ENCODE measurements at places on chromosomes 5 and 9.
A peak's percentile ranks its signal among the peaks of the same experiment; 100 is the strongest.

- no peak for DNase-seq
Observed at GRCh38 chr5:156134216-156134615, 192.7 kb upstream of the SGCD start.

- DNase-seq: no peak
Observed at GRCh38 chr5:3139499-3139931, 388.0 kb upstream of the IRX2 start.

GRCh38 chr5:141910271-141910673, 13.4 kb upstream of the DELE1 start:
- no peak for DNase-seq

GRCh38 chr9:3467593-3468219, 58.1 kb downstream of the RFX3 start:
- peak; percentile 61 for DNase-seq

- DNase-seq: peak; percentile 84
Observed at GRCh38 chr5:123486951-123487655, 24.9 kb upstream of the CSNK1G3 start.

DNA sequence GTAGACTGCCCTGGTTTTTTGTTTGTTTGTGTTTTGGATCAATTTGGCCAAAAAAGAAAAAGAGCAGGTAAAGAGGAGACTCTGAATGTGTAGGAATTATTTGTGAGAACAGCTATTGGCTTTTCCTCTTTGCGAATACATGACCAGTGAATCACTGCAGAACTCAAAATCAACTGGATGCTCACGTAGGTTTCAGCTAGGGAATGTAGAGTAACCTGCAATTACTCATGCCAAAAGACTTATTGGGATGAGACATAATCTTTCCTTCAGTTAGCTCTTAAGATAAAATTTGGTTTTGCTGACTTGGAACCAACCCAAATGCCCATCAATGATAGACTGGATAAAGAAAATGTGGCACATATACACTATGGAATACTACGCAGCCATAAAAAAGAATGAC, 348.0 kb downstream of the NPR3 start:
- DNase-seq: no peak

DNA sequence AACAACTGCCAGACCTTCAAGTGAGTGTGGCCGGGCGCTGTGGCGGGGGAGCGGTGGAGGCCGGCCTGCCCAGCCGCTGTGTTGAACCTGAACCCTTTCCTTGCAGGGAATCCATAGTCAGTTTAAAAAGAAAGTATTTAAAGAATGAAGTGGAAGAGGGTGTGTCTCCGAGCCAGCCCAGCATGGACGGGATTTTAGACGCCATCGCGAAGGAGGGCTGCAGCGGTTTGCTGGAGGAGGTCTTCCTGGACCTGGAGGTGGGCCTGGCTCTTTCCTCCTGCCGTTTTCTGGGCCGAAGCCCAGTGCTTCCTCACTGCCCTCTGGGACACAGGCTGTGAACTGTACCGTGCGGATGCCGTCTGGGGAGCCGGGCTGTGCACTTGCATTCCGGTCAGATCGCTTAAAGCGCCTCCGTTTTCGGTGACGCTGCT, 19.1 kb downstream of the EXOC3 start:
- DNase-seq: no peak

DNA sequence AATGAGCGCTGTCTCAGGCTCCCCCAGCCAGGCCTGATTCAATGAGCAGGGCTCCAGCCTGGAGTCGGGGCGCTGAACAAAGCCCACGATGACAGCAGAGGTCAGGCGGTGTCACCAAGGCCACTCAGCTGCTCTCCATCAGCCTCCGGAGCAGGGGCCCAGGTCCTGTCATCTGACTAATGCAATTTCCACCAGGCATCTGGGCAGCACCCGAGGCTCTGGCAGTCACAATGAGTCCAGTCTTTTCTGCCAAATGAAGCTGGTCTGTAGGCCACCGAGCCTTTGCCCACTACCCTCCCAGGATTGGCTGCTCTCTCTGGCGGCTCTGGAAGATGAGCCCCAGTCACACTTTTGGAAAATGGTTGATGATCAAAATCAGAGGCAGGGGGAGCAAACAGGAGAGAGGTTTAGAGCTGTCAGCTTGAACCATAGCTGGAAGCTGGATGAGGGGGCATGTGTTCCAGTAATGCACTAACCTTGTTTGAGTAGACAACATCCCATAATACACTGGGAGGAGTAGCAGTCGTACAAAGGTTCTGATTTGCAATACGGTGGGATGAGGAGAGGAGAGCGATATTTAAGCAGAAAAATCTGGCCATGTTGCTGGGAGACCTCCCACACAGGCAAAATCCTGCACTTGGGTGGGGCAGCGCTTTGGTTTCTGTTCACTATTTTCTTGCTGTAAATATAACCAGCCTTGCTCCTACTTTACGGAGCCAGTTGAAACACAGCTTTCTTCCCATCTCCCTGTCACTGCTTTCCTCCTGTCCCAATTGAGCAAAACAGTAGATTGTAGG, 306.4 kb upstream of the PANK3 start:
- DNase-seq: no peak

- DNase-seq: no peak
Observed at GRCh38 chr5:92002721-92003274, 619.7 kb upstream of the ARRDC3 start.

- no peak for DNase-seq
Observed at GRCh38 chr9:79817438-79818004, 245.8 kb downstream of the TLE4 start.

- peak; percentile 49 for DNase-seq
Observed at GRCh38 chr9:127828262-127829031, 25.8 kb downstream of the FPGS start.

- no peak for DNase-seq
Observed at GRCh38 chr9:100167915-100168654, 69.0 kb downstream of the INVS start.

- DNase-seq: no peak
Observed at GRCh38 chr9:135519179-135519971, 1.9 kb upstream of the LCN1 start.

GRCh38 chr5:17151686-17152085, 65.7 kb upstream of the BASP1 start:
- DNase-seq: no peak

- DNase-seq: no peak
Observed at GRCh38 chr5:131217791-131218190, 46.1 kb upstream of the CDC42SE2 start.

GRCh38 chr5:114362977-114363761, 1.3 kb downstream of the KCNN2 start:
- DNase-seq: no peak

- DNase-seq: no peak
Observed at GRCh38 chr5:34556509-34556782, 99.7 kb upstream of the RAI14 start.

DNA sequence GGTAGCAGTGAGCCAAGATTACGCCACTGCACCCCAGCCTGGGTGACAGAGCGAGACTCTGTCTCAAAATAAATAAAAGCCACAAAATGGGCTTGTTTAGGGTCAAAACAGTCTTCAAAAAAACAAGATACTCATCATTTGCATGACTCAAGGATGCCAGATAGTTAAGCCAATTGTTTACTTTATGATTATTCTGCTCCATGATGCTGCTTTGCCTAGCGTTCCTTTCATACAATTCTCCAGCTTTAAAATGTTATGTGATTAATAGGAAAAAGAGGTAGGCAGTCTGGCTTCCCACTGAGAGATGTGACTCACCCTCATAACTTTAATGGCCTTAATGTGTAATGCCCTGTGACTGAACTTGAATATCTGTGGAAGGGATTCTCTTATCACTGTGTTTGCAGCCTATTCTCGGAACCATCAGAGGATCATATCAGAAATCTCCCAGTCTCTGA, 364.6 kb upstream of the TRPC7 start:
- DNase-seq: no peak

- DNase-seq: peak; percentile 84
Observed at GRCh38 chr5:37837414-37838032, 2.3 kb downstream of the GDNF start.

- no peak for DNase-seq
Observed at GRCh38 chr9:135240222-135240621, 152.8 kb downstream of the OLFM1 start.

DNA sequence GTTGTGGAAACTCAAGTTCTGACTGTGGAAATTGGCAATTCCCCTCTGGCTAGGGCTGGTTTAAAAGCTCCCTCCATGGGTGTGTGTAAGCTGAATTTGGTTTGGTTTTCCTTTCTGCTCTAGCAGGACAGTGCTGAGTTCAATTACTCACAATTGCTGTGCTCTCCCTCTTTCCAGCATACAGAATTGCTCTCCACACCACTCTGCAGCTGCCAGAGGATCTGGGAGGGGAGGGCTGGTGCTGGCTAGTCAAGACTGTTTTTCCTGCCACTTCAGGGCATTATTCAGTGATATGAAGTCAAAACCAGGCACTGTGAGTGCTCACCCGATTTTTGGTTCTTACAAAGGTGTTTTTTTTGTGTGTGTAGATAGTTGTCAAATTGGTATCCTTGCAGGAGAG, 336.9 kb upstream of the SLC24A2 start:
- DNase-seq: no peak

DNA sequence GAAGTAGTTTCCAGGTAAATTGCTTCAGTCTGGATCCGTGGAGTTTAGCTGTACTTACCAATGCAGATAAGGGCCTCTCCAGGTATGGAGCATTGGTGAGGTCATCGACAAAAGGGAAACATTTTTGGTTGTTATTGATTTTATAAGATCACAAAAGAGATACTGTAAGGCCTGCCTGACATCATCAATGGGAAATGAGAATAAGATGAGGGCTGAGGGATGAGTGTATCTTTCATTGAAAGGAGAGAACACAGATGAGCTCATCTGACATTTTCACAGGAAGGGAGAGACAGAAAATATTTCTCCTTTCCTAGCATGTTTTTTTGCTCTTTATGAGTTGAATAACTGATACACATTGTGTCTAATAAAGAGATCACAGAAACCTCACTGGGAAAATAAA, 233.6 kb downstream of the SAXO1 start:
- no peak for DNase-seq

- DNase-seq: no peak
Observed at GRCh38 chr5:41156739-41157138, 56.6 kb downstream of the C6 start.

GRCh38 chr5:107605596-107606125, 65.1 kb downstream of the EFNA5 start:
- DNase-seq: no peak

DNA sequence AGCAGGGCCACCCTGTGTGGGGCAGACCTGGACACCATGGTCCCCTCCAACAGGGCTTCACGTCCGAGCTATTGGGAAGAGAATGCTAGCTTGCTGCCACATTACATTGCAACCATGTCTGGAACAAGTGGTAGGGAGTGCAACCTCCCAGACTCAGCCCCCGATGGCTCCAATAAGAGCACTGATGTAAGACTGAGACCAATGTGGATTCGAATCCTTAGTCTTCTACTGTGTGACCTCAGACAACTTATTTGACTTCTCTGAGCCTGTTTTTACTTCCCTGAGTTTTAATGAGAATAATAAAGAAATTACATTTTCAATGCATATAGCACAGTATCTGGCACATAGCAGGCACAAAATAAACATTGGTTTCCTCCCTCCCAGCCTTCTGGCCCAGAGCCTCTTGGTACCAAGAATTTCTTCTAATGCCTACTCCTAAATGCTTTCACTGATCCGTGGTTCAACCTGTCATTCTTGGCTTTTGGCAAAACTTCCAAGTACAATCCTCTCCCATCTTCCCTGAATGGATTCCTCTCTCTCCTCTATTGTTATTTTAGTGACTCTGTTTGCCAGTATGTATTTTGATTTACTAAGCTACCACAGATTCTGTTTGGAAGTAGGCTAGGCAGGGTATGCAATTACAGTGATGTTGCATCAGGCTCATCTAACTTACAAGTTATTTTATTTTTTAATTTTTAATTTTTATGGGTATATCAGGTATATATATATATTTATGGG, 34.6 kb upstream of the COL15A1 start:
- no peak for DNase-seq

GRCh38 chr5:78574731-78575161, 73.8 kb downstream of the LHFPL2 start:
- DNase-seq: no peak

- DNase-seq: no peak
Observed at GRCh38 chr5:1055896-1056610, 47.5 kb downstream of the NKD2 start.

DNA sequence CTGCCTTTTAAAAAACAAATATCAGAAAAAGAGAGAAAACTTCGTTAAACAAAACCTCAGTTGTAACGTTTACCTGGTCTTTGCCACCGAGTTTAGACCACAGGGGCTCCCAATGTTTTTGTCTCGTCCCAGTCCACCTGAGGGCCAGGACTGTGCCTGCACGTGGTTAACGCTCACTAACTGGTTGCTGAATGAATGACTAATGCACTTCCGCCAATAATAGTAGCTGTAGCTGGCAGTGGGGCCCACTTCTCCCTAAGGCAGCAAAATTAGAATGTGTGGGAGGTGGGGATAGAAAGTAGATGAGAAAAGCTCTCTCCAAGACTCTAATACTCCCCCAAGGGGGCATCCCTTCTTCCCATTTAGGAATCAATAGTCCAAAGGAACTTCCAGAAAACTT, 29.1 kb upstream of the MED27 start:
- no peak for DNase-seq

DNA sequence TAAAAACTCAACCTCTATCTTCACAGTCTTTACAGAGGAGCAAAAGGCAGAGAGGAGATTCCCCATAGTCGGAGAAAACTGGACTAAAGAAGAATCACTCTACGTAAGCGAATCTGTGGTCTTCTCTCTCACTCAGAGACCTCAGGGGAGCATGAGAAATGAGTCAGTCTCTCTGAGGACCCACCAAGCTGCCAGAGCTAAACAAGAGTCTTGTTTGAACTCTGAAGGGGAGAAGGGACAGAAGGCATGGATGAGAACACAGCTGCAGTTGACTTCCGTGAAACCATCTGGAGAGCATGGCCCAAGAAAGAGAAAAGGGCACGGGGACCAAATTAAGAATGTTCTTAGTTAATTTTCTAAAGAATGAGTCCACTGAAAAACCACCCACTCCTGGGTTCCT, 12.8 kb upstream of the MAN2A1 start:
- no peak for DNase-seq

- DNase-seq: no peak
Observed at GRCh38 chr5:56327809-56328208, 94.7 kb upstream of the ANKRD55 start.
